ENCODE measurements at places on chromosomes 3 and 15. TPM values are rescaled to one million over a fixed set of nuclear protein-coding genes. Genes with fewer than 3 reads are reported as not detected.
A peak's percentile ranks its signal among the peaks of the same experiment; 100 is the strongest.

Gene SLC28A2
- not detected for total RNA-seq

GRCh38 chr3:113441051-113441770 lies at the start of gene CFAP44:
Gene CFAP44, minus strand, starts transcription at chr3:113441493. Its CDS starts 7,829 bp downstream, at chr3:113433664.
- peak; percentile 83 for DNase-seq

- peak; percentile 45 for DNase-seq
Measured at GRCh38 chr15:80107774-80108173, 45.0 kb upstream of the FAH start.

- DNase-seq: no peak
Measured at GRCh38 chr3:134885877-134886621, 91.0 kb downstream of the EPHB1 start.

DNA sequence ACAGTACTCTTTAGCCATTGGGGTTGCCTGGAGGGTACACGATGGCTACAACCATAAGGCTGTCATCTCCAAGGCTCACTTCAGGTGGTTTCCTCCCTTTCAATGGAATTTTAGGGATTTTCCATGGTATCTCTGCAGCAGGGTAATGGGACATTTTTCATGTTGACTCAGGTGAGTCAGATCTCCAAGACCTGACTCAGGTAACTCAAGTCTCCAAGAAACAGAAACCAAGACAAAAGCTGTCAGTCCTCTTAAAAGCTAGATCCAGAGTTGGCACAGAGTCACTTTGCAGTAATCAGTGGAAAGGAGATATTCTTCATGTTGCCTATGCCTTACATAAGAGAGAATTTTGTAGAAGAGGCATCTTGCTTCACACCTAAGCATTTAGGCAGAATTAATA lies 375.8 kb upstream of the ARPP21 start:
- DNase-seq: no peak

Gene PPP1R14D
- total RNA-seq: not detected

GRCh38 chr15:73732930-73733329 lies 20.2 kb downstream of the INSYN1 start:
- DNase-seq: no peak

Gene FSTL1
- total RNA-seq: 135 TPM

- no peak for DNase-seq
Measured at GRCh38 chr3:189419038-189419437, 212.2 kb upstream of the TP63 start.
